Activated CD4-positive, alpha-beta T cell treated with anti-CD3 and anti-CD28 coated beads, Interleukin-2, amount 10 ng/mL, durations not matched to agents 24 days and 14 days (primary cell): ENCODE measurements at places on chromosomes 16 and 17. TPM values are rescaled to one million over a fixed set of nuclear protein-coding genes. Genes with fewer than 3 reads are reported as not detected.

The TOX3 gene
- not detected in 2 replicates for total RNA-seq

The PEMT gene
- total RNA-seq: 43.6 and 45.5 TPM in 2 replicates

The SRL gene
- total RNA-seq: not detected in 2 replicates

The NMT1 gene
- total RNA-seq: 176 and 182 TPM in 2 replicates

The VASN gene
- 0.16 TPM in 1 of 2 replicates, not detected in the other for total RNA-seq

The HYDIN gene
- not detected in 2 replicates for total RNA-seq

The TEKT5 gene
- total RNA-seq: not detected in 2 replicates

The KRTAP2-2 gene
- total RNA-seq: not detected in 2 replicates

The KRT34 gene
- not detected in 2 replicates for total RNA-seq

The CD300LB gene
- not detected in 2 replicates for total RNA-seq

The METTL9 gene
- 65.6 and 66.7 TPM in 2 replicates for total RNA-seq

The CTDNEP1 gene
- 188 and 190 TPM in 2 replicates for total RNA-seq

The BCAS3 gene
- total RNA-seq: 9.5 and 10.2 TPM in 2 replicates

The ACSM2A gene
- 0.17 TPM in 1 of 2 replicates, not detected in the other for total RNA-seq

The TEKT3 gene
- not detected in 2 replicates for total RNA-seq

The TNFSF12 gene
- 21.5 and 21.8 TPM in 2 replicates for total RNA-seq

The PRSS33 gene
- total RNA-seq: not detected in 2 replicates

The HOXB13 gene
- not detected in 2 replicates for total RNA-seq

The P3H4 gene
- 4.1 and 5.9 TPM in 2 replicates for total RNA-seq

The RNF227 gene
- 6.2 and 6.5 TPM in 2 replicates for total RNA-seq

The CSH1 gene
- not detected in 2 replicates for total RNA-seq

The ZNF469 gene
- total RNA-seq: 0.57 and 0.63 TPM in 2 replicates

The NPIPA7 gene
- total RNA-seq: 7.5 and 8.0 TPM in 2 replicates

The KIF2B gene
- not detected in 2 replicates for total RNA-seq
